Body of pancreas (tissue), 4 donors: ENCODE measurements at places on chromosomes 5 and 9. TPM values are rescaled to one million over a fixed set of nuclear protein-coding genes. Genes with fewer than 3 reads are reported as not detected.

- H3K36me3 ChIP-seq = no peaks in the 10 kb centered on the region
- no peak for DNase-seq
- no peaks in the 10 kb centered on the region for H3K27me3 ChIP-seq
- no peak overlapping the region for H3K27ac ChIP-seq
- no peak overlapping the region for H3K4me3 ChIP-seq
- H3K4me1 ChIP-seq = no peaks in the 10 kb centered on the region
Observed at GRCh38 chr5:15601853-15602252, 101.9 kb downstream of the FBXL7 start.

DNA sequence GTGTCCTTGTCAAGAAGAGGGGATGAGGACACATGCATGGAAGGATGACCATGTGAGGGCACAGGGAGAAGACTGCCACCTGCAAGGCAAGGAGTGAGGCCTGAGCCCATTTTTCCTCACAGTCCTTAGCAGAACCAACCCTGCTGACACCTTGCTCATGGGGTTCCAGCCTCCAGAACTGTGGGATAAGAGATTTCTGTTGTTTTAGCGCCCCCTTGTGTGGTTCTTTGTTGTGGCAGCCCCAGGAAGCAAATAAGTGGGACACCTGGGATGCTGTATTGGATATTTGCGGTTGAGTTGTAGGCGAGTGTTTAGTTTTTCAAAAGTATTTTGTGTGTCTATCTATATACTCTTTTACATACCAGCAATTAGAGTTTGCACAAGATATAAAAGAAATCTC, 206.4 kb downstream of the NXNL2 start:
- no peak for DNase-seq
- H3K4me1 ChIP-seq = no peaks in the 10 kb centered on the region
- H3K36me3 ChIP-seq = no peaks in the 10 kb centered on the region
- no peak overlapping the region for H3K27ac ChIP-seq

NR4A3 gene
- total RNA-seq = 8.9 TPM

GRCh38 chr9:32456564-32456963, 69.4 kb downstream of the RIGI start:
- no peaks in the 10 kb centered on the region for H3K27me3 ChIP-seq
- H3K36me3 ChIP-seq = peaks cover 8% of the 10 kb centered on the region
- H3K4me3 ChIP-seq = no peak overlapping the region
- peaks cover 3% of the 10 kb centered on the region for H3K4me1 ChIP-seq

DNA sequence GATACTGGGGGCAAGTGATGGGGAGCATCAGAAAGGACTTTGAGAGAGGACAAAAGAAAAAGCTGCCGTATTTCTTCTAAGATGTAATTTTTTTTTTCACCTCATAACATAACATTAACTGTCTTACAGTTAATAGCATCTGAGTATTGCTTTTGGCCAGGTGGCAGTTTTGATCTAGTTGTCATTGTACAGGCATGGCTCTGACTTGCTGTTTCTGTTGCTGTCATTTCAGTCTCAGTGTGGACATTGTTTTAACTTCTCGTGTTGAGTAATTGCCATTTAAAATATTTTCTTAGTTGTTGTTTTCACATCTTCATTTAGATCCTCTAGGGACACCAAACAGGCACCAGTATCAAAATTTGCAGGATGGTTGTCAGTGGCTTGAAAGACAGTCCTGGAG, 12.4 kb downstream of the SMAD5 start:
- no peaks in the 10 kb centered on the region for H3K27me3 ChIP-seq
- peaks cover 38% of the 10 kb centered on the region for H3K4me1 ChIP-seq
- H3K4me3 ChIP-seq = no peak overlapping the region
- H3K36me3 ChIP-seq = no peaks in the 10 kb centered on the region
- no peak for DNase-seq

- H3K27ac ChIP-seq = no peak overlapping the region
- no peak for DNase-seq
- H3K27me3 ChIP-seq = no peaks in the 10 kb centered on the region
- H3K36me3 ChIP-seq = no peaks in the 10 kb centered on the region
Observed at GRCh38 chr9:107881626-107882300, 392.2 kb upstream of the KLF4 start.

DNA sequence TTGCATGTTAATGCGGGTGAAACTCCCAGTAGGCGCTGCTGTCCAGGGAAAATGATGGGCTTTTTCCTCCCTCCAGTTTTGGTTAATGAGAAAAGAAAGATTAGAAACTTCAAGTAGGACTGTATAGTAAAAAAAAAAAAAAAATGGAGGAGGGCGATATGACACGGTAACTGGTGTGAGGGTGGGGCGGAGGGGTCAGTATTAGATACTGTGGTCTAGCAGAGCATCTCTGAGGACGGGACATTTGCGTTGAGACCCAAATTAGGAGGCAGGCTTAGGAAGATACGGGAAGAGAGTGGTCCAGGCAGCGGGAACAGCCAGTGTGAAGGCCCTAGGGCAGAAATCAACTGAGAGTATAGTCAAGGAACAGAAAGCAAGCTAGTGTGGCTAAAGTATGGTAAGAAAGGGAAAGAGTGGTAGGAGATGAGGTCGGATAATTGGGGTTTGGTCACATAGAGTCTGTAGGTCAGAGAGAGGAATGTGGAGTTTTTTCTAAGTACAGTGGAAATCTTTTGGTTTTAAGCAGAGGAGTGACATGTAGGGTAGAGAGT, 707 bp downstream of the RMND5B start:
- peaks cover 16% of the 10 kb centered on the region for H3K4me1 ChIP-seq
- no peak for DNase-seq
- H3K27ac ChIP-seq = peak overlapping the region; percentile 93
- no peaks in the 10 kb centered on the region for H3K36me3 ChIP-seq

DNA sequence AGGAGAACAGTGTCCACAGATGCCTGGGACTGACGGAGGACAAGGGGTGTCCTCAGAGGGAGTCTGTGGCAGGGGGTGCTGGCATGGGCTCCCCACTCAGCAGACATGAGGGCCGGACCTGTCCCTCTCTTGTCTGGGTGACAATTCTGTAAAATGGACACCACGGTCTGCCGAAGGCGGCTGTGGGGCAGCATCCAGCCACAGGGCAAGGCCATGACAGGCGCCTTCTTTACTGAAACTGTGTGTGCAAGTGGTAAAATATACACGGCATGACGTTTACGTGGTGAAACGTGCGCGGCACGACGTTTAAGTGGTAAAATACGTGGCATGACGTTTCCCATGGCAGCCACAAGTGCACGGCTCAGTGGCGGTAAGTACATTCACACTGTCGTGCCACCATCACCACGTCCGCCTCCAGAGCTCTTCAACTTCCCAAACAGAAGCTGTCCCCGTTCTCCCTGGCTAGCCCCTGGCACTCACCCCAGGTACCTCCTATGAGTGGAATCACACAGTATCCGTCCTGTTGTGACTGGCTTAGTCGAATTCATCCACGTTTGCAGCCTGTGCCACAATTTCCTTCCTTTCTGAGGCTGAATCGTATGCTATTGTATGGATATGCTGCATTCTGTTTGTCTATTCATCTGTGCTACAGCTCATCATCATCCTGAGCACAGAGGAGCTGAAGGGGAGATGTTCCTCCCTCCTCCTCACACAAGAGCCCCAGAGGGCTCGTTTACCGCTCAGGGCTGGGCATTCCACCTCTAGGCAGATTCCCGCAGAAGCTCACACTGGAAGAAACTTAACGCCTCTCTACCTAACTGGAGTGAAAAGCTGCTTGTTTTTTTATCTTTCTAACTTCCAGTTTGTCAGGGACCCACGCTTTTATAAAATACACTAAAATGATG, 52.5 kb downstream of the COL23A1 start:
- H3K36me3 ChIP-seq = no peaks in the 10 kb centered on the region
- no peak overlapping the region for H3K4me3 ChIP-seq
- no peak for DNase-seq

CDC20B gene
- not detected for total RNA-seq

DNA sequence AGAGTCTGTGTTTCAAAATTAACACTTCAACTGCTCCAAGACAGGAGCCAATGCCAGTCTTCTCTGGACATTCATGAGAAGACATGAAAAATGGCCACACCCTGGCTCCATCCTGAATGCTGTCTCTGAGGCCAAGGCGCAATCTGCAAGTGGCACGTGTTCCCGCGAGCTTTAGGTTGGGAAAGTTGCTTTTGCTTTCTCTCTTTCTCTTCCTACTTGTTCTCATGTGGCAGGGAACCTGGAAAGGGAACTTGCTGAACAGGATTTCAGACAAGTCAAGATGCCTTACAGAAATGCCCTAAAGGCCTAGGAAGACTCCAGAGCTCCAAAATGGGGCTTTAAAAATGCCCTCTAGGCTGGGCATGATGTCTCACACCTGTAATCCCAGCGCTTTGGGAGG, 91.9 kb upstream of the OTULINL start:
- no peaks in the 10 kb centered on the region for H3K27me3 ChIP-seq
- H3K4me3 ChIP-seq = no peak overlapping the region
- H3K27ac ChIP-seq = no peak overlapping the region
- no peaks in the 10 kb centered on the region for H3K4me1 ChIP-seq
- no peak for DNase-seq

- H3K4me3 ChIP-seq = no peak overlapping the region
- no peaks in the 10 kb centered on the region for H3K4me1 ChIP-seq
- DNase-seq = no peak
- no peak overlapping the region for H3K27ac ChIP-seq
Observed at GRCh38 chr5:149170299-149170698, 29.0 kb downstream of the ABLIM3 start.

ORM2 gene
- not detected for total RNA-seq

GRCh38 chr5:180439911-180440769, 54.0 kb upstream of the CNOT6 start:
- H3K27ac ChIP-seq = no peak overlapping the region
- peak; percentile 16 for DNase-seq
- H3K4me3 ChIP-seq = no peak overlapping the region

DNA sequence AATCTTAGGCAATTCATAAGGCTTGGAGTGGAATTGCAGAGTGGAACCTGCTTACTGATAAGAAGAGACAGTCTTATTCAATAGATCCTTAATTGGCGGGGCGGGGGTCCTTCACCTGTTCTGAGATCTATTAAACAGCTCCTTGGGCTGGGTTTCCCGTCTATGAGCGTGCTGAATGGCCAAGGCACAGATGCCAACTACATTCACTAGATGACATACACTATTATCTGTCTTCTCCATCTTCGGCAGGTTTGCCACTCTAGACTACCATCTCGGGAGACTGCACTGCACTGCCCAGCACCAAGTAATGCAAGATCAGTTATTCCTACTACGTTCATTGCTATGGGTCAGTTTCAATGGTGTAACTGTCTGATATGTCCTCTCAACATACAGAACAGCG, 81.5 kb downstream of the ACER2 start:
- H3K36me3 ChIP-seq = no peaks in the 10 kb centered on the region
- H3K27ac ChIP-seq = no peak overlapping the region
- H3K27me3 ChIP-seq = no peaks in the 10 kb centered on the region
- H3K4me3 ChIP-seq = no peak overlapping the region

DNA sequence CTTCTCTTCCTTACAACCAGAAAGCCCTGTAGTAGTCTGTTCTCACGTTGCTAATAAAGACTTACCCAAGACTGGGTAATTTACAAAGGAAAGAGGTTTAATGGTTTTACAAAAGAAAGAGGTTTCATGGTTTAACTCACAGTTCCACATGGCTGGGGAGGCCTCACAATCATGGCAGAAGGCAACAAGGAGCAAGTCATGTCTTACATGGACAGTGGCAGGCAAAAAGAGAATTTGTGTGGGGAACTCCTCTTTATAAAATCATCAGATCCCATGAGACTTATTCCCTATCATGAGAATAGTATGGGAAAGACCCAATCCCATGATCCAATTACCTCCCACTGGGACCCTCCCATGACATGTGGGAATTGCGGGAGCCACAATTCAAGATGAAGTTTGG, 164.9 kb downstream of the NR3C1 start:
- no peaks in the 10 kb centered on the region for H3K36me3 ChIP-seq
- no peaks in the 10 kb centered on the region for H3K27me3 ChIP-seq
- no peak for DNase-seq
- no peak overlapping the region for H3K4me3 ChIP-seq
- H3K27ac ChIP-seq = no peak overlapping the region

NRG2 gene
- 5.6 TPM for total RNA-seq

- DNase-seq = no peak
- H3K27ac ChIP-seq = no peak overlapping the region
- H3K4me1 ChIP-seq = no peaks in the 10 kb centered on the region
- no peak overlapping the region for H3K4me3 ChIP-seq
- H3K27me3 ChIP-seq = no peaks in the 10 kb centered on the region
Observed at GRCh38 chr5:147918899-147919298, 12.6 kb upstream of the C5orf46 start.

RETREG1 gene
- 16.8 TPM for total RNA-seq

PRKACG gene
- not detected for total RNA-seq

DNA sequence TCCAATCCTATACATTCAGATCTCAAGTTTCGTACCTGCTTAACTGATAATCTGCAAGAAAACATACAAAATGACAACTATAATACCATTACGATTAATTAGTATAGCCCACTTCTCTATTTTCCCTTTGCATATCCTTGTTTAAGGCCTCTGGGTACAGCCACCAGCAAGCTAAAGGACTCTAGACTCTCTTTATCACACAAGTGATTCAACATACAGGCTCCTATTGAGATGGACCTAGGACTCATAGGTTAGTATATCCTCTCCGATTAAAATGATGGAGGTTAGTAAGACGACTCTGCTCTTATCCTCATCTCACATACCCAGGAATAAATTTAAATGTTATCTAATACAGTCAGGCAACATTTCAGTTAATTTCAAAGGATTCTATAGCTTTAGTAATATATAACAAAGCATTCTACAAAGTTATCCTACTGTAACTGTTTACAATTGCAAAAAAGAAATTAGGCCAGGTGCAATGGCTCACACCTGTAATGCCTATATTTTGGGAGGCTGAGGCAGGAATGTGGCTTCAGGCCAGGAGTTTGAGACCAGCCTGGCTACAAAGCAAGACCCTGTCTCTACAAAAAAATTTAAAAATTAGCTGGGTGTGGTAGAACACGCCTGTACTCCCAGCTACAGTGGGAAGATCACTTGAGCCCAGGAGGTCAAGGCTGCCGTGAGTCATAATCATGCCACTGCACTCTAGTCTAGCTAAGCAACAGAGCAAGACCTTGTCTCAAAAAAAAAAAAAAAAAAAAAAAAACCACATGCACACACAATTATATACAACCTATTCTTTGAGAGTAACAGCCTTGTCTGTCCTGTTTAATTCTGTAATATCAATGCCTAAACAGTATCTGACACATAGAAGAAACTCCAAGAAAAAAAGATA, 15.4 kb downstream of the HAUS6 start:
- H3K27me3 ChIP-seq = no peaks in the 10 kb centered on the region
- H3K27ac ChIP-seq = no peak overlapping the region

GRCh38 chr9:72794946-72795345, 157.9 kb downstream of the ALDH1A1 start:
- no peaks in the 10 kb centered on the region for H3K27me3 ChIP-seq
- DNase-seq = no peak
- H3K27ac ChIP-seq = no peak overlapping the region
- H3K4me1 ChIP-seq = no peaks in the 10 kb centered on the region
- no peaks in the 10 kb centered on the region for H3K36me3 ChIP-seq

SRD5A1 gene
- 4.2 TPM for total RNA-seq

GRCh38 chr9:4137234-4137633, 162.6 kb downstream of the GLIS3 start:
- H3K36me3 ChIP-seq = no peaks in the 10 kb centered on the region
- DNase-seq = peak; percentile 30
- peaks cover 21% of the 10 kb centered on the region for H3K4me1 ChIP-seq
- no peaks in the 10 kb centered on the region for H3K27me3 ChIP-seq
- H3K27ac ChIP-seq = peak overlapping the region; percentile 26
- H3K4me3 ChIP-seq = no peak overlapping the region
